NCI-H526 (cell line): ENCODE measurements at places on chromosomes 1 and 21.

GRCh38 chr1:240092301-240093119 lies 827 bp downstream of the FMN2 start:
- DNase-seq: no peak

- DNase-seq: peak; percentile 52
These were observed 120.3 kb upstream of the VAMP3 start for GRCh38 chr1:7650801-7651200.

GRCh38 chr1:50974618-50974935 lies 4.5 kb downstream of the CDKN2C start:
- DNase-seq: no peak

DNA sequence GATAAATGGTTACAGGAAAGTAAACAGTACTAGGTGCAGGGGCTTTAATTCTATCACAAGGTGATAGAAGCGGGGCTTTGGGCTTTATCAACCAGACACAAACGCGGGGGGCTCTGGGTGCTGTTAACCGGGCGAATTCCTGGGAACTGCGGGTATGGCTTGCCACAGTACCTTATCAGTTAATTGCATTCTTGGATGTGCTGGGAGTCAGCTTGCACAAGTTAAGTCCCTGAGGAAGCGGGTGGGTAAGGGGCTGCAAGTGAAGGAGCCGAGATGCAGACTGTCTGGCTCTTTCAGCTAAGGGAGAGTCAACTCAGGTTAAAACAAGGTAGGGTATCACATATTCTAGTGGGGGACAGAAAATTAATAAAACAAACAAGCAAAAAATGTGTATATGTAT lies 661 bp downstream of the GBP4 start:
- DNase-seq: no peak

DNA sequence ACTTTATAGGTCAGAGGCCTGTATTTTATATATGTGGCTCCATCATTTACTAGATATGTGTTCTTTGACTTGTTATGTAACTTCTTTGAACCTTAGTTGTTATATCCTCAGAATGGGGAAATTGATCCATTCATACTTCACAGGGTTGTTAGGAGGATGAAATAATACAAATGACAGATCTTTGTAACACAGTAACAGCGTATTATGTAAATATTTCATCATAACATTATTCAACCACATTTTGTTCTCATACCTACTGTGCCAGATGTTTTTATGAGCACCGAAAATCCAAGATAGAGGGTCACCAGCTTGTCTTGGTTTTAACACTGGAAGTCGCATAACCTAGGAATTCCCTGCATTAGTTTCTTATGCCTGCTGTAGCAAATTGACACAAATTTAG lies 3.3 kb downstream of the SUCO start:
- no peak for DNase-seq

DNA sequence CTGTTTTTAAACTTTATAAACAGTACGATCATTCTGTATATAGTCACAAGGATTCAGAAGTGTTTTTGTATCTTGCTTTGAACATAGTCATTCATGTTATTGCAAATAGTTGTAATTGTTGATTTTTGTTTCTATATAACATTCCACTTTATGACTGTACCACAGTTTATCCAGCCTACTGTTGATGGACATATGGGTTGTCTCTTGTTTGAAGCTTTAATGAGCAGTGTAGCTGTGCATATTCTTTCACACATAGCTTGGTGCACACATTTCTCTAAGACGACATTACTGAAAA lies 6.1 kb downstream of the CD101 start:
- no peak for DNase-seq

DNA sequence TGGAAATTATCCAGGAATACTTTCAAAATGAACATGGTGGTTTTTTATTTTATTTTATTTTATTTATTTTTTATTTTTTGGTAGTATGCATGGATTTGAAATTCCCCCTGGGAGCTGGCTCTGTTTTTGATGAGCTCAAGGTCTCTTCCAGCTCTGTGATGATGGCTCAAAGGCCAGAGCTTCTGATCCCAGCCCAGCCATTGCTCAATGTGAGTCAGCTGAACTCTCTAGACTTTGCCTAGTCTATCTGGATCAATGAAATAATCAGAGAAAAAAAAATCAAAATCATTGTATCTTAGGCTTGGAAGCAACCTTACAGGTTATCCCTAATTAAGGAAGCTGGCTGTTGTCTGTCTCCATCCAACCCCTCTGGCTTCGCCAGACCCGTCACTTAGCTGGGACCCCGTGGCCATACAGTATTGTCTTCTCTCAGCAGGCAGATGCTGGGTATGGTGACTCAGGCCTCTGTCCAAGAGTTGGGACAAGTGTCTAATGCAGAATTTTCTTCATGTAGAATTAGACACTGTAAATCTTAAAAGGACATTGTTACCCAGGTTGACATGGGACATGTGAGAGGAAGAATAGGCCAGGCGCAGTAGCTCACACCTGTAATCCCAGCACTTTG lies 90.2 kb upstream of the LPGAT1 start:
- no peak for DNase-seq

GRCh38 chr1:95384567-95384966 lies 150.6 kb downstream of the RWDD3 start:
- no peak for DNase-seq

GRCh38 chr1:153771841-153772593 lies 3.2 kb upstream of the SLC27A3 start:
- DNase-seq: peak; percentile 58

GRCh38 chr1:41863718-41864117 lies 55.0 kb downstream of the HIVEP3 start:
- DNase-seq: no peak

- peak; percentile 51 for DNase-seq
These were observed 163.5 kb upstream of the IVNS1ABP start for GRCh38 chr1:185480545-185480944.

- DNase-seq: no peak
These were observed 78.8 kb downstream of the SPSB1 start for GRCh38 chr1:9371391-9371935.

- peak; percentile 90 for DNase-seq
These were observed 414.0 kb downstream of the PRDM2 start for GRCh38 chr1:14113841-14114567.

- DNase-seq: no peak
These were observed 56.4 kb downstream of the SPATA17 start for GRCh38 chr1:217687511-217687910.

- no peak for DNase-seq
These were observed 579 bp upstream of the TENT5C start for GRCh38 chr1:117605164-117605773.

GRCh38 chr1:222096476-222096772 lies 354.5 kb upstream of the DUSP10 start:
- no peak for DNase-seq

GRCh38 chr1:161840363-161840762 lies 74.2 kb downstream of the ATF6 start:
- no peak for DNase-seq

DNA sequence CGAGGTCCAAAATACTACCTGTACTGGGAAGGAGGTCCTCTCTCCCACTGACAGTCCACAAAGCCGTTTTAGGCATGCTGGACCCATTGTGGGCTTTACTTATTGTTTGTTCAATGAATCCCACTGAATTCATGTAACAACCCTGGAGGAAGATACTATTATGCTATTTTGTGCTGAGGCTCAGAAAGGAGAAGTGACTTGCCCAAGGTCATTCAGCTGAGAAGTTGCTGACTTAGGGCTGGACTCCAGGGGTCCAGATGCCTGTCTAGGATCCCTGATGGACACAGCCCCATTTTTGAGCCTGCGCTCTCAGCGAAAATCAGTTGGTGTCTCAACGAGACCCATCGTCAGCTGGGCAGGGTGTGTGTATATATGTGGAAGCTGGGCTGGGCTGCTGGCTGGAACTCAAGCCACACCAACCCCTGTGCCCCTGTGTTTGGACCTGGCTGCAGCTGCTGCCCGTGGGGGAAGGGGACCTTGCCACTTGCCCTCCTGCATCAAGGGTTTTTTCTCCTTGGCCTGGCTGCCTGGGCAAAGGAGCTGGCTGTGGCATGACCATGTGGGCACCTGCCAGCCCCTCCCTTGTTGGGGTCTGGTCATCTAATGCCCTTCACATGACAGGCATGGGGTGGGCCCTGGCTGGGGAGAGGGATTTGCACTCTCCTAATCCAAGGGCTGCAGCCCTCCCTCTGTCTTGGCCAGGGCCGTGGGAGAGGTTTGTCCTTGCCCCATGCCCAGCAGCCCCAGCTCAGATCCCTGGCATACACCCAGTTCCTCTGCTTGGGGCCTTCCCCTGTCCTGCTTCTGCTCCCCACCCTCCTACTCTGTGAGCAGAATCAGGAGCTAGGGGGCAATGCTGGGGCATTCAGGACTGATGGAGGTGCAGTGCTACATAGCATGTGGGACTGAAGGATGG lies 15.0 kb downstream of the KCNQ4 start:
- no peak for DNase-seq

DNA sequence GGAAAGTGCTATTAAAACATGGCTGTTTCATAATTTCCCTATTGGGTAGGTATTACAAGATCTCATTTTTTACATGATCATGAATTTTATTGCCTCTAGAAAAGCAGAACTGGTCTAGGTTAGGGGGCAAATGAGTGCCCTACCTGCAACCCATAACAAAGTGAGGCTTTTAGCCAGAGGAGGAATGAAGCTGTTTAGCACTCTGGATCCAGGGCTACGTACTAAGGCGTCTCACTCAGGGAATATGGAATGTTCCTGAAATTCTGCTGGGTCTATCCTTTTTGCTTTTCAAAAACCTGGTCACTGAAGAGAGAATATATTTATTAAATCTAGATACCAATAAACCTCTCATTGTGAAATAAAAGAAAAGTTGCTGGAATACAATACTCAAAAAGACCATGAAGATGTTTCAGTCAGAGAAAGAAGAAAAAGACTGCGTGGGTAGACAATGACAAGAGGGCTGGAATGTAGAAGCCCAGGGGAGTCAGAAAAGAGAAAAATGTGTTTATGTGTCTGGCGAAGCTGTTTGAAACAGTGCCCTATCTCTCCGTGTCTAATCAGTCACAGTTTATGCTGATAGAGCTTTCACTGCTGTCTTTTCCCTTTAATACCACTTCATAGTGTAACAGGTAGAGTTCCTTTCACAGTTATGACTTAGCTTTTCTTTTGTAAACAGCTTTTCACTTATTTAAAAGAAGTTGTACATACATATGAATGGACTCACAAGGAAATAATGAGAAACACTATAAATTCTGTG lies 25.0 kb upstream of the SYDE2 start:
- no peak for DNase-seq

DNA sequence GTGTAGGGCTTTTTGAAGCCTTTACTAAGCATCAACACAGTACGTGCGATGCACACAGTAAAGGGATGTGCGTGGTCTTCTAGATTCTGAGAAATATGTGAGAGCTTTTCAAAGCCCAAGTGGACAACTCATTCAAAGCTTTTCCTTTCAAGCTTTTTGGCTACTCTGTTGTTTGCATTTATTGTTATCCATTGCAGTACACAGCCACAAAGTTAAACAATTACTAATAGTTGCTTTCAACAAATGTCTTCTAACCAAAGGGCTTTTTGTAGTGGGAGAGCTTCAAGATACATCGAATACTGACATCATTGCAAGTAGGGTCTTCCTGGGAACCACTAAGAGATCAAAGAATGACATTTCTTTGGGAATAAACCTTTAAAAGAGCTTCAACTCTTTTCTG lies 97.9 kb upstream of the ETV3 start:
- DNase-seq: no peak

DNA sequence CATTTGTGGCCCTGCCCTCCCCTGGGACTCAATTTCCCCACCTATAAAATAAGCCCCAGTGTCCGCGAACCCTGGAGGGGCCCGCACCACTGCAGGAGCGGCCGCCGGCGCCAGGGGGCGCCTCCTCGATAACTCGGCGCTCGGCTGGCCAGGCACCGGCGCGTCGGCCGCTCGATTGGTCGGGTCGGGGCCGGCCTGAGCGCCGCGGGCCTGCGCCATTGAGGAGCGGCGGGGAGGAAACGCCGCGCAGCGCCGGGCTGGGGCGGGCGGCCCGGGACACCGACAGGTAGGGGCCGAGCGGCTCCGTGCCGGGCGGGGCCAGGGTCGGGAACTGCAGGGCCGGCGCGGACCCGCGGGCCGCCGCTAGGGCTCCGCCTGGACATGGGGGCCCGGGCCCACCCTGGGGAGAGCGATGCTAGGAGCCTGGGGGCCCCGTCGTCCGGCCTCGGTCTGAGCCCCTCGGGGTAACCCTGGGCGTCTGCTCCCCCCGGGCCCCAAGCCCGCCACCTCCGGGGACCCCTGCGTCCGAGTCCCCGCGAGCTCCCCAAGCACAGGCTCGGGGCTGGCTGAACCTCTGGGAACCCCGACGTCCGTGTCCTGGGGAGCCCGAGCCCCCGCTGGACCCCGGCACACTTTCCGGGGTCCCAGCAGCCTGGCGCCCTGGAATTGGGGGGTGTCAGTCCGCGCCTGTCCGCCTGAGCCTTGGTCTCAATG lies at the start of gene VPS13D:
TSS of gene VPS13D (plus strand) at position 196 of the 714 bp plus-strand sequence. CDS start 4,237 bp downstream, outside the sequence.
- peak; percentile 86 for DNase-seq

- DNase-seq: no peak
These were observed 40.9 kb downstream of the SMYD2 start for GRCh38 chr1:214321705-214322453.

- no peak for DNase-seq
These were observed 6.7 kb downstream of the CRP start for GRCh38 chr1:159707472-159708260.

GRCh38 chr1:87759421-87760087 lies 430.9 kb downstream of the LMO4 start:
- no peak for DNase-seq

DNA sequence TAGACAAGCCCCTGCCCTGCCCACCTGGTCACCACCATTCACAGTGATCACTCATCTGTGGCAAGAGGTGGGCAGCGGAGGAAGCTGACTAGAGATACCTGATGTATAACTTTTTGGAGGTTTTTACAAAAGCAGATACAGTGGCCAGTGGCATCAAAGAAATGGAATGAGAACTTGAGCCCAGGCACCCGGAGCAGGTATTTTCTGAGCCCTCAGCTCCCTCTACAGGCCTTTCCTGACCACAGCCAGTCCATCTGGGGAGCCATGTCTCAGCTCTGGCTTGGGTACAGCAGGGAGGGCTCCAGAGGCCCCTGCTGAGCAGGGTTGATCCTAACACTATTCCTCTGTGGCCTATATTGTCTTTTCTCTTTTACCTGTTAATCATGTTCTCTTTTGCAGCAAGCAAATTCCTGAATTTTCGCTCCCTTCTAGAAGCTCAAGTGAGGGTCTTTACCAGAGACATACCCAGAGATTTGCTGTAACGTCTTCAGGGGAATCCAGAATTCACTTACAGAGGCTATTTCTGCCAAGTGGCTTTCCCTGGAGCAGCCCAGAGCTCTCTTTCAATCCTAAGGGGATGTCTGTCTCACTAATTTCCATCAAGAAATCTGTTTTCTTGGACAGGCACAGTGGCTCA lies 27.3 kb downstream of the GPR157 start:
- DNase-seq: peak; percentile 77

- DNase-seq: peak; percentile 40
These were observed 354.7 kb downstream of the LMO4 start for GRCh38 chr1:87683196-87683956.

- no peak for DNase-seq
These were observed 754 bp upstream of the PDPN start for GRCh38 chr1:13582713-13583443.
